Endodermal cell (in vitro differentiated cells): ENCODE measurements at places on chromosomes 4 and X. TPM values are rescaled to one million over a fixed set of nuclear protein-coding genes. Genes with fewer than 3 reads are reported as not detected.

The IL21 gene
- not detected in 2 replicates for total RNA-seq

The GJB1 gene
- total RNA-seq = 0.45 to 1.0 TPM (median 0.91 TPM) in 3 replicates

The GAGE2A gene
- not detected in 2 replicates for total RNA-seq

The ODAPH gene
- total RNA-seq = not detected in 2 replicates

The NKX6-1 gene
- not detected in 2 replicates for total RNA-seq

The ADGRA3 gene
- total RNA-seq = 47.7 and 51.8 TPM in 2 replicates

The DSPP gene
- total RNA-seq = not detected in 2 replicates

The UNC5C gene
- total RNA-seq = 2.0 to 3.3 TPM (median 2.2 TPM) in 3 replicates

The NEUROG2 gene
- not detected in 3 replicates for total RNA-seq

The MAGED4 gene
- total RNA-seq = 78.4 and 118 TPM in 2 replicates

The ZNF157 gene
- 0.84 to 1.3 TPM (median 1.2 TPM) in 3 replicates for total RNA-seq

DNA sequence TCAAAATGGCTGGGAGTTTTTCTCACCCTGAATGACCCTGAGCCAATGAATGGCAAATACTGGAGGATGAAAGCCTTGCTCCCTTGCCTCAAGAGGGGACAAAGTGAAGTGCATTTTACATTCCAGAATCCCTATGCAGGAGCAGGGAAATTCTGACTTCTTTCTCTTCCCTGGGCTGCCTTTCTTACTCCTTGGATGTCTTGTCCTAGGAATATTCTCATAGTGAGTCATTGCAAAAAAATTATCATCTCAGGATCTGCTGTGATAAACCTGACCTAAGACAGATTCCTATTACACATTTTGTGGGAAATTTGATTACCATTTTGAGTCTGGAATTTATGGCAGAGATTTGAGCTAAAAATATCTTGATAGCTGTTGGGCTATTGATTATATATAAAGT is 199.9 kb downstream of the TMA16 start:
- H3K4me3 ChIP-seq = no peak overlapping the region
- H3K27ac ChIP-seq = no peak overlapping the region
- H3K36me3 ChIP-seq = no peaks in the 10 kb centered on the region

DNA sequence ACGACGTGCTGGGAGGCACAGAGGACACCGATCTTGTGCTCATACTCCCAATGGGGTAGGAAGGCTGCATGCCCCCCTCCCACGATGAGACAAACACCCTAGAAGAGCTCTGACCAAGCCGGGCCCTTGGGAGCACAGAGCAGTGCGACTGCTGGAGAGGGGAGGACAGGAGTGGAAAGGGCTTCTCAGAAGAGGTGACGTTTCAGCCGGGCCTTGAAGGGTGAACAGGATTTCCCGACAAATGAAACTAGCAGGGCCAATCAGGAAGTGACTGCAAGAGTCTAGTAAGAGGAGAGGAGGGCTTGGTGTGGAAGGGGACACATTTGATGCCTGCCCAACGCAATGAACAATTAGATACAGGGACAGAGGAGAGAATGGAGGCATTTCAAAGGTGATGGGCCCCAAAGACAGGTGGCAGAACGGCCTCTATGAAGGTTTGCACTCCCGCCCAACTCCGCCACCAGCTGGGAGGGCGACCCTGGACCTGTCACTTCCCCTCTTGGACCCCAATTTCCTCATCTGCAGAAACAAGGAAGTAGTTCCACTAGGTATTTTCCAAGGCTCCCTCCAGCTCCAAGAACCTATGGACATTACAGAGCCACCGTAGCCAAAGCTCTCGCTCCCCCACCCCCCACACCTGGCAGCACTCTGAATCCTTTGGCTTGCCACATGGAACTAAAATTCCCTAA is 3.9 kb downstream of the HCFC1 start:
- peak overlapping the region; percentile 89 for H3K4me3 ChIP-seq
- no peak for DNase-seq
- H3K27me3 ChIP-seq = no peaks in the 10 kb centered on the region
- H3K4me1 ChIP-seq = peaks cover 9% of the 10 kb centered on the region
- peak overlapping the region; percentile 63 for H3K27ac ChIP-seq
- H3K36me3 ChIP-seq = peaks cover 20% of the 10 kb centered on the region

- peaks cover 15% of the 10 kb centered on the region for H3K27me3 ChIP-seq
- H3K4me3 ChIP-seq = no peak overlapping the region
- H3K36me3 ChIP-seq = no peaks in the 10 kb centered on the region
- DNase-seq = no peak
- no peak overlapping the region for H3K27ac ChIP-seq
These were observed 92.2 kb upstream of the RAPGEF2 start for GRCh38 chr4:159010563-159011260.

GRCh38 chr4:88196013-88196365 is 37.5 kb upstream of the ABCG2 start:
- H3K4me1 ChIP-seq = peaks cover 7% of the 10 kb centered on the region
- peaks cover 31% of the 10 kb centered on the region for H3K27me3 ChIP-seq
- no peaks in the 10 kb centered on the region for H3K36me3 ChIP-seq
- no peak overlapping the region for H3K27ac ChIP-seq
- H3K4me3 ChIP-seq = no peak overlapping the region

DNA sequence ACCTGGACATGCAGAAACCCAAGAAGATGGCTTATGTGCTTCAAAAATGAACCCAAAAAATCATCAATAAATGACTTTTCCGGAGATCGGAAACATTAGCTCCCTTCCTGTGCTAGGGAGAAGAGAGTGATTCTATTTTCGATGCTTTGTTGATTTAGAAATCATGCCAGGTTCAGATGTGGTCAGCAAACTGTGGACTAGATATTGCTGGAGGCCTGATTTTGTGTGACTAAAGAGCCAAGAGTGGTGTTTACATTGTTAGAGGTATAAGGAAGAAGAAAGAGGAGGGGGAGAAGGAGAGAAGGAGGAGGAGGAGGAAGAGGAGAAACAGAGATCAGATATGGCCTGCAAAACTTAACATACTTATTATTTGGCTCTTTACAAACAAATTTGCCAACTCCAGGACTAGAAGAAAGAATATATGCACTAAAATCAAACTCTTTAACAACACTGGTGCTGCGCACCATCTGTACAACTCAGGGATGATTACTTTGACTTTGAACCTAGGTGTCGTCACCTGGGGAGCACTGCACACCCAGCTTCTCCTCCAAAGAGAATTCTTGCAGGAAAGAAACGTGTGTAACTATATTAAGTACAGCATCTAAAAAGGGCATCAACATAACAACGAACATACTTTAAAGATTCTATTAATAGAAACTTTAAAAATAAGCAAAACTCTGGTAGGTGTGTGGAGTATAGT is 664.9 kb upstream of the LCORL start:
- H3K4me3 ChIP-seq = no peak overlapping the region
- H3K27ac ChIP-seq = no peak overlapping the region
- peaks cover 14% of the 10 kb centered on the region for H3K27me3 ChIP-seq
- H3K4me1 ChIP-seq = no peaks in the 10 kb centered on the region
- no peaks in the 10 kb centered on the region for H3K36me3 ChIP-seq

DNA sequence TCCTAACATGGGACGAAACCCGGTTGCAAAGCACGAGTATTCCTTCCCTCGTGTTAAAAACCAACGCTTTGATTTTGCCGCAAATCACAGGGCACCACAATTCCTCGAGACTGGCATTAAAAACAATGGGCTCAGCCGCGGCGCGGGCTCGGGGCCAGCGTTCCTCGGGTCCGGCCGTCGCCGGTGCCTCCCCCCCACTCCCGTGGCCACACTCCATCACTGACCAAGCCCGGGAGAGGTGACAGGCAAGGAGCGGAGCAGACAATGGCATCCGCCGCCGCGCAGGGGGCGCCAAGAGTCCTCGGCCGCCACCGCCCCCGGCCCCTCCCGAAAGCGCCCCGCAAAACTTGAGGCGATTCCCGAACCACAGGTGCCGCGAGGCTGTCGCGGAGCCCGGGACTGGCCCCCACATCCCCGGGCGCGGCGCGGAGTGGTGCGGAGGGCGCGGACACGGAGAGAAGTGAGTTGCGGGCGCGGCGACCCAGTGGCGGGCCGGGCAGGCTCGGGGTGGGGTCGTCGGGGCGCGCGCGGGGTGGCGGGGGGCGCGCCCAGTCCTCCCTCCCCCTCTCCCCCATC is 445 bp downstream of the AP1S2 start:
- H3K36me3 ChIP-seq = peaks cover 24% of the 10 kb centered on the region
- DNase-seq = peak; percentile 85
- H3K4me3 ChIP-seq = peak overlapping the region; percentile 97
- peak overlapping the region; percentile 73 for H3K27ac ChIP-seq
- peaks cover 7% of the 10 kb centered on the region for H3K4me1 ChIP-seq
- H3K27me3 ChIP-seq = no peaks in the 10 kb centered on the region

DNA sequence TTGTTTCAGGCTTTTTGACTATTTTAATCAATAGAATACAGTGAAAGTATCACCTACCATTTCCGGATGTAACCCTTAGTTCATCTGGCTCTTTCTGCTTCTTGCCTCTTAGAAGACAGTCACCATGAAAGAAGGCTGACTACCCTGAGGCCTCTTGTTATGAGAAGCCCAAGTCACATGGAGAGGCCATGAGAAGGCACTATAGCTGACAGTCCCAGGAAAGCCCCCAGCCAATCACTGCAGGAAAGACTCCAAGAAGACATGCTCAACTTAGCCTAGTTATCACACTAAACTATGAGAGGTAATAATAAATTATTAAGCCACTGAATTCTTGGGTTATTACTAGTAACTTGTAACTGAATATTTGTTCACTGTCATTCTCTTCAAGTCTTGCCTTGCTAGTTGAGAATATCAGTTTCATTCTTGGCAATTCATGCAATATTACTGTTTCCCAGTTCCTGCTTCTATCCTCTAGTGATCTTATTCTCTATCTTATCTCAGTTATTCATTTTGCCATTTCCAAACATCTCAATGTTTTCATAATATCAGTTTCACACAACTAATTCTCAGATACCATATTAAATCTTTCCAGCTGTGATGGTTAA is 57.1 kb upstream of the GUCY1A1 start:
- H3K4me1 ChIP-seq = no peaks in the 10 kb centered on the region
- H3K4me3 ChIP-seq = no peak overlapping the region
- H3K27me3 ChIP-seq = no peaks in the 10 kb centered on the region
- no peak for DNase-seq
- no peak overlapping the region for H3K27ac ChIP-seq

- H3K4me1 ChIP-seq = no peaks in the 10 kb centered on the region
- H3K27me3 ChIP-seq = no peaks in the 10 kb centered on the region
- no peaks in the 10 kb centered on the region for H3K36me3 ChIP-seq
- DNase-seq = peak; percentile 89
- peak overlapping the region; percentile 70 for H3K4me3 ChIP-seq
These were observed 10.3 kb downstream of the ATP5ME start for GRCh38 chr4:663438-664428.

GRCh38 chr4:32145987-32146386 is 1425.8 kb downstream of the PCDH7 start:
- no peak overlapping the region for H3K27ac ChIP-seq
- peak; percentile 69 for DNase-seq
- H3K27me3 ChIP-seq = no peaks in the 10 kb centered on the region
- H3K4me3 ChIP-seq = no peak overlapping the region

- no peak for DNase-seq
- no peaks in the 10 kb centered on the region for H3K4me1 ChIP-seq
- H3K27ac ChIP-seq = no peak overlapping the region
- H3K27me3 ChIP-seq = peaks cover 40% of the 10 kb centered on the region
- no peaks in the 10 kb centered on the region for H3K36me3 ChIP-seq
- no peak overlapping the region for H3K4me3 ChIP-seq
These were observed 101.5 kb downstream of the PSAPL1 start for GRCh38 chr4:7333024-7333780.

GRCh38 chrX:80246271-80246670 is 174.0 kb upstream of the TENT5D start:
- H3K4me1 ChIP-seq = no peaks in the 10 kb centered on the region
- H3K27ac ChIP-seq = no peak overlapping the region
- no peaks in the 10 kb centered on the region for H3K36me3 ChIP-seq
- H3K27me3 ChIP-seq = no peaks in the 10 kb centered on the region

DNA sequence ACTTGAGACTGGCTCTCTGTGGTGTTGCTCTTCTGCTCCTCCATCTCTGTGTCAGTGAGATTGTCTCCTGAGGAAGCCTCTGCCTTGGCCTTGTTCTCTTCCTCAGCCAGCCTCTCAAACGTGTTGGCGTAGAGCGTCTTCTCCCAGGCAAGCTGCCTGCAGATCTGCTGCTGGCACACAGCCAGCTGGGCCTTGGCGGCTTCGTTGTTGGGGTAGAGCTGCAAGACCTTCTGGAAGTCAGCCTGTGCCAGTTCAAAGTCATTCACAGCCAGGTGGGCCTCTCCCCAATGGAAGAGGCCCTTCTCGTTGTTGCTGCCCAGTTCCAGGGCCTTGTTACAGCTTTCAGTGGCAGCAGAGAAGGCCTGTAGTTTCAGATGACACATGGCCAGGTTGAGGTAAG is 159.1 kb downstream of the NDST3 start:
- no peak overlapping the region for H3K4me3 ChIP-seq
- no peak for DNase-seq
- no peaks in the 10 kb centered on the region for H3K36me3 ChIP-seq
- H3K4me1 ChIP-seq = no peaks in the 10 kb centered on the region

- no peaks in the 10 kb centered on the region for H3K36me3 ChIP-seq
- H3K4me3 ChIP-seq = peak overlapping the region; percentile 99
- no peaks in the 10 kb centered on the region for H3K27me3 ChIP-seq
- H3K4me1 ChIP-seq = no peaks in the 10 kb centered on the region
- no peak for DNase-seq
- no peak overlapping the region for H3K27ac ChIP-seq
These were observed 351 bp upstream of the SLC30A9 start for GRCh38 chr4:41989994-41990364.

GRCh38 chr4:3017504-3017903 is 54.1 kb downstream of the GRK4 start:
- no peak overlapping the region for H3K27ac ChIP-seq
- no peaks in the 10 kb centered on the region for H3K27me3 ChIP-seq
- H3K4me1 ChIP-seq = peaks cover 8% of the 10 kb centered on the region
- no peaks in the 10 kb centered on the region for H3K36me3 ChIP-seq

DNA sequence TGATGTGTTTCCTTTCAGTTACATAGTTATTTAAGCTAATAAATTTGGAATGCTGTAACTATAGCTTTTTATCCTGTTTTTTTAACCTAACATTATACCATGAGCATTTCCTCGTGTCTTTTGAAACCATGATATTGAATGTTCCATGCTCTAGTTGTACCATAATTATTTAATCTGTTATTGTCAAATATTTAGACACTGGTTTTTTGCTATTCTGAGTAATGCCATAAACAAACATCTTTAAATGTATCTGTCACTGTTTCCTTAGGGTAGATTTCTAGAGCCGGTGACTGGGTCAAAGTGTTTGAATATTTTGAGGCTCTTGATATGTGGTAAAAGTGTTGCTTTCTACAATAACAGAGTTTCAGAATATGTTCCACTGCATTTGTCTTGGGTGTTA is 5.4 kb downstream of the IGBP1 start:
- H3K27me3 ChIP-seq = no peaks in the 10 kb centered on the region
- H3K4me1 ChIP-seq = no peaks in the 10 kb centered on the region
- H3K36me3 ChIP-seq = peaks cover 42% of the 10 kb centered on the region
- H3K4me3 ChIP-seq = no peak overlapping the region
- no peak overlapping the region for H3K27ac ChIP-seq
- DNase-seq = no peak

DNA sequence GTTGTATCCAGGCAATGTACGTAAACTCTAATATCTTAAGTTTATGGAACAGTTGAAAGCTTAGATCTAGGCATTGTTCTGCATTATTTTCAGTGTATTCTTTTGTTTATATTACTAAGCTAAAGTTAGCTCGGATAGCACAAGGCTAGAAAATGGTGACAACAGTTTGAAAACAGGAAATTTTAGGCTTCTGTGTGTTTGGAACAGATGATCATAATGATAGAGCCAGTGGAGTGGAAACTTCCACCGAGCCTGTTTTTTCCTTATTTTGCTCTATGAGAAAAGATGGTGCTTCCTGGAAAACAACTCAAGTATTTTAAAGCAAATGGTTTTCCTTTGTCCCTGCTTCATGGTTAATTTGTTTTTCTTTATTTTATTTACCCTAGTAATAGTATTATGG is 70.8 kb downstream of the GAB1 start:
- H3K4me3 ChIP-seq = no peak overlapping the region
- no peak overlapping the region for H3K27ac ChIP-seq
- H3K27me3 ChIP-seq = no peaks in the 10 kb centered on the region
- DNase-seq = no peak
- H3K36me3 ChIP-seq = no peaks in the 10 kb centered on the region
